ENCODE measurements at places on chromosomes 6 and 20.

- no peak for DNase-seq
Observed at GRCh38 chr6:109305028-109305427, 77.2 kb downstream of the CD164 start.

GRCh38 chr6:7234547-7234946, 78.5 kb downstream of the SSR1 start:
- no peak for DNase-seq

DNA sequence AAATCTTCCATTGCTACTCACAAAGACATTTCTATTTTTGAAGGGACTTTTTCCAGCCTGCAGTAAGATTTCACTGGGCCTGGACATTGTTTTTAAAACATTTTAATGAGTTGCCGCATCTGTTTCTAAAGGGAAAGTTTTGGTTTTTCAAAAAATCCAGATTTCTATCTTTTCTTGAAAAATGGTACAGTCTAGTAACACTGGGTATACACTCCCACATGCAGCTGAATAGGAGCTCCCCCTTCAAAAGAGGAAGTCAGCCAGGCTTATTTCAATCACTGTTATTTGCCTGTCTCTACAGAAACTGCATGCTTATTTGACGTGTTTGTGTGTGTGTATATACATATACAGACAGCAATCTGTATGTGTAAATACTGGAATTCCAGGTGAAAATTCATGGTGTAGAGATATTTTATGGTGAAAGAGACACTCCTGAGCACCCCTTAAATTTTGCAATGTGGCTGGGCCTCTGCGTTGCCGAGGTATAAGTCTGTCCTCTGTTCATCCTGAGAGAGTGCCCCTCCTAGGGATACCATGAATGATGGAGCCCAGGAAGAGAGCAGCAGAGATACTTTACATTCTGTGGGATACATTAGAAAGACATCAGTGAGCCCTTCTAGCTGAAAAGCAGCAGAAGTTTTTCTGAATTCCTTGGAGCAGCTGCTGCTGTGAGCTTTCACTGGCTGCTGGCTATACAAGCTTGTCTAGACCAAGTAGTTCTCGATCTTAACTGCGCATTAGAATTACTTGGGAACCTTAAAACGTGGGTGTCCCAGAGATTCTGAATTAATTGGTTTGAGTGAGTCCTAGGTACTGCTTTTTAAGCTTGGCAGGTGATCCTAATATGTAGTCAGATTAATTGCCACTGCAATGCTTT, 12.0 kb upstream of the ABRACL start:
- DNase-seq, result no peak

GRCh38 chr6:139695361-139695760, 320.9 kb upstream of the CITED2 start:
- no peak for DNase-seq

DNA sequence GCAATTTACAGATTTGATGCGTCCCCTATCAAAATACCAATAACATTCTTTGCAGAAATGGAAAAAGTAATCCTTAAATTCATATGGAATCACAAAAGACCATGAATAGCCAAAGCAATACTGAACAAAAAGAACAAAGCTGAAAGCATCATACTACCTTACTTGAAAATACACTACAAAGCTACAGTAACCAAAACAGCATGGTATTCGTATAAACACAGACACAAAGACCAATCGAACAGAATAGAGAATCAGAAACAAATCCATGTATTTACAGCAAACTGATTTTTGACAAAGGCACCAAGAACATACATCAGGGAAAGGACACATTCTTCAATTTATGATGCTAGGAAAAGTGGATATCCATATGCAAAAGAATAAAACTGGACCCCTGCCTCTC, 206.5 kb upstream of the PDE10A start:
- no peak for DNase-seq

- DNase-seq, result no peak
Observed at GRCh38 chr6:143675946-143676345, 1.8 kb upstream of the PHACTR2 start.

DNA sequence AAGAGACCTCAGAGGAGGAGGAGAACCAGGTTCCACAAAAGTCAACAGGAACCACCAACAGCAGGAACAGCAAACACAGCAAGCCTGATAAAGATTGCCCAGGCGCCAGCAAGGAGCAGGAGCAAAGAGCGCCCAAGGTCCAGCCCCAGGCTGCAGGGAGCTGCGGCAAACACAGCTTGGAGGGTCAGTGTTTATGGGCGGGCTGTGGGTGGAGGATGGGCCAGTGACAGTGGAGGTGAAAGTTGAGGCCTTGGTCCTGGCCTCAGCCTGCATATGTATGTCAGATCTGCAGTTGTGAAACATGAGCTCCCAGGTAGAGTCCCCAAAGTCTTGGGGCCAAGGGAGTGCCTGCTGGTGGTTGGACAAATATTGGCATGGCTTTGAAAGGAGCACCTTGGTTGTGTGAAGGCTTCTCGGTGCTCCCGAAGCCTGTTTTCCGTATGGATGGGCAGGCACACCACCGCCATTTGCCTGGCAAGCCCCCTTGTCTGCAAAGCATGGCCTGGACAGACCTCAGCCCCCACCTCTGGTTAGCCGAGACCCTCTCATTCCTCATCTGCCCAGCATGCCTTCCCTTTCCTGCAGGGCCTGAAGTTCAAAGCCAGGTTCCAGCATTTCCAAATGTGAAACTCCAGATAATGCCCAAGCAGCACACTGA, 2.0 kb upstream of the CAPN11 start:
- DNase-seq, result no peak

DNA sequence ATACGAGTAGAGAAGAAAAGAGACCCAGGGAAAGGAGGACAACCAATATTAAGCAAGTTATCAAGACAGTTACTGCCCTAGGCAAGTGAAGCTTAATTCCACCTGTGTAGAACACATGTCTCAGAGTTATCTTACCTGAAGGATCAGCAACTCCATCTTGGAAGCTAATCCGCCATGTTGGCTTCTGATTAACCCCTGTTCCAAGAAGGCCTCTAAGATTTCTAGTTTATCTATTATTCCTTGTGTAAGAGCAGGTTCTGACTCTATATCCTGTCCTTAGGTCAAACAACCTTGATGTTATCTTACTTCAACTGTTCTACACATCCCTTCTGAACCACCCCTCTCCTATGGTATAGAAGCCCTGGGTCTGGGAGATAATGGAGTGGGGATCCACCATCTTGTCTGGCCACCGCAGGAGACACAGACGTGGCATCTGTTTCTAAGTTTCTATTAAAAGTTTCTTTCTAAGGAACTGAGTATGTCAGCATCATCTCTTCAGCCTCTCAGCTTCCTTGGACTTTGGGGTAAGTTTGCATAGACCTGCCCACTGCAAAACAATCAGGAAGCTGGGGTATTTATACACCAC, 27.7 kb upstream of the PTPN1 start:
- DNase-seq, result no peak

DNA sequence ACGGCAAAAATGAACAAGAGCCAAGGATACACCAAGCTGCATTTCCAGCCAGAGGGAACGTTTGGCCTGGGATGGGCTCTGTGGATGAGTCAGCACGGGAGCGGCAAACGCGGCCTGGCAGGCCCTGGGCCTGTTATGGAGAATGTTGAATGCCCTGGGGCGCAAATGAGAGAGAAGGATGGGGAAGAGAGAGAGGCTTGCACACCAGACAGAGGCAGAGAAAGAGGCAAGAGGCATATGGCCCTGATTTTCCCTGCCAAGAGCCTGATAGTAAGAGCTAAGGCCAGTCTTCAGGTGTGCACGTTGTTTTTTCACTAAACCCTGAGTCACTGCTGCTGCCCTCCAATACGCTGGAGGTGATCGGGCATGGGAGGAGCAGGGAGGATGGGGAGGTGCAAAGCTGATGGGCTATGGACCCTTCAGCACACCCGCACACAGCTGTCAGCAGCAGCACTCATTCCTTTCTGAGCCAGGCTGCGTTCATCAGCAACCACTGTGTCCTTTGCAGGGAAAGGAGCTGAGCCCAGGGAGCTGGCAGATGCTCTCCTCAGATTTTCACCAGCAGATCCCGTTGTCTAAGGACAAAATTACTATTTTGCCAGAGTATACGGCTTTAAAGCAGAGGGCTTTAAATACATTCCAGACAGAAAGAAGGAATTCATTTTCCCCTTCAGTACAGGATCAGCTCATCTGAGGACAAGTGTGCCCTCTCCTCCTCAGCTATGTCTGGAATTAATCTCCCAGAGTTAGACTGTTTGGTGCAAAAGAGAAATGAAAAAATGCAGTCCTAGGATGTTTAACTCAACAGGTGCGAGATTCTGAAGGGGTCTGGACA, 61.7 kb upstream of the SLC22A23 start:
- no peak for DNase-seq

DNA sequence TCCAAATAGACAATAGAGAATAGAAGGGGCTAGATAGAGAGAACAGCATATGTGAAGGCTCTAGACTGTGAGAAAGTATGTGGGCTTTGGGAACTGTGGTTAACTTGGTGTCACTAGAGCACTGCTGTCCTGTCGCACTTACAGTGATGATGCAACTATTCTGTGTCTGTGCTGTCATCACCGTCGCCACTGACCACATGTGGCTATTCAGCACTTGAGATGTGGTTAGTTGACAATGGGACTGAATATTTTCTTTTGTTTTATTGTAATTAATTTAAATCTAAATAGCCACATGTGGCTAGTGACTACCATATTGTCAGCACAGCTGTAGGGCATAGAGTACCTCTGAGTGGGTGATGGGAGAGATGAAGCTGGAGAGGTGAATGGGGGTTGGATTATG, 39.0 kb upstream of the IFNGR1 start:
- DNase-seq, result no peak

DNA sequence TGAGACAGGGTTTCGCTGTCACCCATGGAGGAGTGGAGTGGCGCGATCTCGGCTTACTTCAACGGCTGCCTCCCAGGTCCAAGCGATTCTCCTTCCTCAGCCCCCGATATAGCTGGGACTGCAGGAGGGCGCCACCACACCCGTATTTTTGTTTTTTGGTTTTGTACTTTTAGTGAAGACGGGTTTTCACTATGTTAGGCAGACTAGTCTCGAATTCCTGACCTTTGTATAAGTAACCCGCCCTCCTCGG, 115.4 kb upstream of the BTN3A2 start:
- DNase-seq, result no peak

DNA sequence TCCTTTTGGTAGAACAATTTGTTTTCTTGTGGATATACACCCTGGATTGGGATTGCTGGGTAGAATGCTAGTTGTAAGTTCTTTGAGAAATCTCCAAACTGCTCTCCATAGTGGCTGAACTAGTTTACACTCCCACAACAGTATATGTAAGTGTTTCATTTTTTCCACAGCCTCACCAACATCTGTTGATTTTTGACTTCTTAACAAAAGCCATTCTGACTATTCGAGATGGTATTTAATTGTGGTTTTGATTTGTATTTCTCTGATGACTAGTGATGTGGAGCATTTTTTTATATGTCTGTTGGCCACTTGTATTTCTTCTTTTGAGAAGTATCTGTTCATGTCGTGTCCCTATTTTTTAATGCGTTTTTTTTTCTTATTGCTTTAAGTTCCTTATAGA, 444.1 kb downstream of the CBLN4 start:
- DNase-seq, result no peak

- no peak for DNase-seq
Observed at GRCh38 chr6:16805243-16805950, 44.1 kb upstream of the ATXN1 start.

DNA sequence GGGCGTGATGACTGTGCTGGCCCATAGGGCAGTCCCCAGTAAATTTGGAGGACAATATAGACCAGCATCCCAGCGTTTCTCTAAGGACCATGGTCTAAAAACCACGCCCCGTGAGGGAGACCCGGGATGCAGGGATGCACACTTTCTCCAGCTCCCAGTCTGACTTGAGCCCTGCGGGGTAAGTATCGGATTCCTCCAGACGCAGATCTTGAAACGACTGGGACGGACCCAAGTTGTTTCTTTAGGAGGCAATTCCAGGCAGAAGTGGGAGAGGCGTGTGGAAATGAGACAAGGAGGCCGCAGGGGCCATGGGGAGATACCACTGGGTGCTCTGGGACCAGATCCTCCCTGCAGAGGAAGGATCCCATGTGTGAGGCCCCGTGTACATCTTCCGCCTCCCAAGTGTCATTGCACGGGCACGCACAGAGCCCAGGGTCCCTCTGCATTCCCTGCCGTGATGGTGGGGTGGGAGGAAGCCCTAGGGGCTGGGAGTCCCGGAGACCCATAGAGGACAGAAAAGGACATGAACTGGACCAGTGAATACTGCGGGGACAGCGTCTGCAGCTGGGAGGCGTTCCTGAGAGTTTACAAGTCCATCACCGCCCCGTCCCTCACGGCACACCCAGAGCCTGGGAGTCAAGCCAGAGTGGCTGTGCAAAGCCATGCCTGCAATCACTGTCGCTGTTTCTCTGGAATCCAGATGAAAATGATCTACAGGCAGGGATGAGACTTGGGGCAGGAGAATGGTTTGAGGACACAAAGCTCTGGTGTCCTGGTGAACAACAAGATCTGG, 522.9 kb downstream of the CDH26 start:
- DNase-seq, result no peak

DNA sequence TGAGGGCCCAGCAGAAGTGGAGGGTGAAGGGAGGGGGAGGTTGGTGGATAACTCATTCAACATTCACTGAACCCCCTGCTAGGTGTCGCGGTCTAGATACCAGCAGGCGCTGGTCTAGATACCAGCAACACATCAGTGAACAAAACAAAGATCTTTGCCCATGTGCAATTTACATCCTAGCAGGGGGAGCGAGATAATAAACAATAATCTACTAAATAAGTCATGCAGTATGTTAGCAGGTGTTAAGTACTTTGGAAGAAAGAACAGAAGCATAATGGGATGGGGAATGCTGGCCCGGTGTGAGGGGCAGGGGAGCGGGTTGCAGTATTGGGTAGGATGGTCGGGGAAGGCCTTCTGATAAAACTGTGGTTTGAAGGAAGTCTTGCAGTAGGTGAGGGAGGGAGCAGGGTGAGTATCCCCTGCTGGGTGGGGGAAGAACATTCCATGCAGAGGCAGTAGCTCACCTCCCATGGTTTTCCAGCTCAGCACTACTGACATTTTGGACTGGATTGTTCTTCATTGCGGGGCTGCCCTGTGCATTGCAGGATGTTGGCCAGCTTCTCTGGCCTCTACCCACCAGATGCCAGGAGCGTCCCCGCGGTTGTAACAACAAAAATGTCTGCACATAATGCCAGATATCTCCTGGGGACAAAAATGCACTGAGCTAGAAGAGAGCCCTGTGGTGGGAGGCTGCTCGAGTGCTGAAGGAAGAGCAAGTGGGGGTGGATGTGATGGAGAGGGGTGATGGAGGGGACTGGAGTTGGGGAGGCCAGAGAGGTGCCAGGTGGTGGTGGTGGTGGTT, 117.3 kb downstream of the TOX2 start:
- DNase-seq, result no peak

DNA sequence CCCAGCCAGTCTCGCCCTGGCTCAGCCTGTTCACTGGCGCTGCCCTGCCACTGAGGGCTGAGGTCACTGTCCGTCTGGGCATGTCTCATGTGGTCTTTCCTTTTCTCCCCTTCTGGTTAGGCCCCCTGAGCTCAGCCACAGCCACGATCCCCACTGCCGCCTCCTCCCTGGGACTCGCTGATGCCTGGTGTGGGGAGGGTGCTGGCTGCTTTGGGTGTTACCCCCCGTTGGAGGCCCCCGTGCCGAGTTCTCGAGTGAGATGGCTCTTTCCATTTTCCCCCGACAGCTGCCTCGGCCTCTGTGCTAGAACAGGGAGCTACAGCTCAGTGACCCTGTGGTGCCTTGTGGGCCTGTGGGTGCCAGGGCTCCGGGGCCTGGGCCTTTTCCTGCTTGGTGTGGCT, 14.9 kb upstream of the TCFL5 start:
- no peak for DNase-seq

GRCh38 chr6:17842934-17843821, 136.5 kb upstream of the NUP153 start:
- DNase-seq, result no peak
